ENCODE measurements at places on chromosomes 1 and 21.

- DNase-seq, result no peak
Measured at GRCh38 chr1:97745912-97746311, 174.9 kb downstream of the DPYD start.

DNA sequence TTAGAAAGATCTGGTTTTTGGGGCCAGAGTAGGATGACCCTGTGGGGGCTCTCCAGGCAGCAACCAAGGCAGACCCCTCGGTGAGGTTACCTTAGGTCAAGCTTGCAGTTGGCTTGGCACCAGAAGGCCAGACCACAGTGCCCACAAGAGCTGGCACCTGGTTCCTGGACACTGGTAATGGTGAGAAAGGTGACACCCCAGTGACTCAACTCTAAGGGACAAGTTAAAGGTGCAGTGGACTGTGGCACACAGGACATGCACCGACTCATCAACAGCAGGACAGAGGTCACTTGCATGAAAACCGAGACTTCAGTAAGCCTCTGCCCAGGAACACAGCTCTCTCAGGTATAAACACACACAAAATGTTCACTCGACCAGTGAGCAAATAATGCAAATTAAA is 6.7 kb downstream of the LRRC38 start:
- DNase-seq, result no peak

GRCh38 chr1:159854116-159854692 is 8.3 kb downstream of the VSIG8 start:
- no peak for DNase-seq

- peak; percentile 94 for DNase-seq
Measured at GRCh38 chr1:161177112-161177935, at the start of gene B4GALT3. Gene B4GALT3, minus strand, starts transcription at chr1:161177507. Its CDS starts 1,447 bp downstream, at chr1:161176060.

GRCh38 chr1:160550572-160551034 is 27.5 kb upstream of the SLAMF6 start:
- DNase-seq, result peak; percentile 42

All from activated gamma-delta T cell treated with anti-CD3 and anti-CD28 coated beads, Interleukin-2, amount 50 U/mL, for 16 hours (primary cell).